Sigmoid colon (tissue), 7 donors: ENCODE measurements at places on chromosomes 11 and 22. TPM values are rescaled to one million over a fixed set of nuclear protein-coding genes. Genes with fewer than 3 reads are reported as not detected.

- no peaks in the 10 kb centered on the region for H3K4me1 ChIP-seq
- peak; percentile 57 for DNase-seq
- H3K36me3 ChIP-seq, result no peaks in the 10 kb centered on the region
- H3K4me3 ChIP-seq, result no peak within 1 kb of the TSS
- H3K27me3 ChIP-seq, result no peaks in the 10 kb centered on the region
Measured at GRCh38 chr11:60866911-60867870, at the start of gene ZP1. ZP1 (plus strand) TSS chr11:60867542; CDS start chr11:60867562, 20 bp downstream.

DNA sequence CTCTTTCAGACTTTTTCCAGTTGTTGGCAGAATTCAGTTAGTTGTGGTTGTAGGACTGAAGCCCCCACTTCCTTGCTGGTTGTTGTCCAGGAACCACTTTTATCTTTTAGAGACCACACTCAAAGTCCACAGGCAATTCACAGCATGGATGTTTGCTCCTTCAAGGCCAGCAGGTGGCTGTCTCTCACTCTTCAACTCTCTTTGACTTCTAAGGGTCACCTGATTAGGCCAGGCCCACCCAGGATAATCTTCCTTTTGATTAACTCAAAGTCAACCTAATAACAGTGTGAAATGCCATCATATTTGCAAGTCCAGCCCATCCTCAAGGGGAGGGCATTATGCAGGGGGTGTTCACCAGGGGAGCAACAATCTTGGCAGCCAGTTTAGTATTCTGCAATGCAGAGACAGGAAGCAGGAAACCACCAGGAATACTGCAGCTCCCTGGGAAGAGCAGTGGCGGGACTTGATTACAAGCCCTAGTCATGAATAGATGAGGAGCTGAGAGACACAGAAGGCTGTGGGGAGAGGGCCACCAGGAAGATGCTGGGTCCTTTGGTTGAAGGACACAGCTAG is 52.4 kb downstream of the LRRC74B start:
- no peaks in the 10 kb centered on the region for H3K36me3 ChIP-seq
- H3K27me3 ChIP-seq, result no peaks in the 10 kb centered on the region
- H3K4me3 ChIP-seq, result no peak overlapping the region
- H3K27ac ChIP-seq, result no peak overlapping the region
- H3K4me1 ChIP-seq, result peaks cover 6% of the 10 kb centered on the region
- no peak for DNase-seq

GRCh38 chr11:71096751-71097388 is 155.5 kb downstream of the SHANK2 start:
- no peaks in the 10 kb centered on the region for H3K4me1 ChIP-seq
- H3K4me3 ChIP-seq, result no peak overlapping the region
- no peak overlapping the region for H3K27ac ChIP-seq
- no peaks in the 10 kb centered on the region for H3K36me3 ChIP-seq
- H3K27me3 ChIP-seq, result no peaks in the 10 kb centered on the region

DNA sequence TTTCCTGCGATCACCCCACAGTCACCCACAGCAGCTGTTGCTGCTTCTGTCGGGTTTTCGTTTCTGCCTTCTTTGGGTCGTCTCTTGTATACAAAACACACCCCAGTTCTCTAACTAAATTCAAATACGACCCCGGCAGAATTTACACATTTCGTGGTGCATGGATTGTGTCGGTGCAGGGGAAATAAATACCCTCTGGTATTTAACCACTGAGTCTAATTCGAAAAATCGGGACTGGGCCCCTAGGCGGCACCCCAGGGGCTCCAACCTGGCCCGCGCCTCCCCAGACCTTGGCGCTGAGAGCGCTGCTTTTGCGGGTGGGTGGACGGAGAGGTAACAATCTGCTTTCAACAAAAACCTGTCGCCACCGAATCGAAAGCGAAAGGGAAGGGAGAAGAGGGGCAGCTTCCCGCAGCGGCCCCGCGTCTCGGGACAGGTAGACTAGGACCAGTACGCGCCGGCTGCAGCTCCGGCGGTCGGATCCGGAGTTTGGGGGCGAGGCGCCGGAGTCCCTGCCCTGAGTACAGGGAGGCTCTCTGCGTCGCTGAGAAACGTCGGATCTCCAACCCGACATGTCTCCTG is 4.4 kb downstream of the ALX4 start:
- peaks cover 42% of the 10 kb centered on the region for H3K4me1 ChIP-seq
- H3K4me3 ChIP-seq, result peak overlapping the region; percentile 46
- DNase-seq, result no peak
- no peak overlapping the region for H3K27ac ChIP-seq
- no peaks in the 10 kb centered on the region for H3K36me3 ChIP-seq

GRCh38 chr11:3149852-3150188 is 15.3 kb downstream of the OSBPL5 start:
- H3K4me3 ChIP-seq, result no peak overlapping the region
- no peak for DNase-seq

GRCh38 chr11:121892863-121893262 is 223.2 kb downstream of the BLID start:
- no peaks in the 10 kb centered on the region for H3K27me3 ChIP-seq
- no peak overlapping the region for H3K4me3 ChIP-seq
- no peak for DNase-seq

DNA sequence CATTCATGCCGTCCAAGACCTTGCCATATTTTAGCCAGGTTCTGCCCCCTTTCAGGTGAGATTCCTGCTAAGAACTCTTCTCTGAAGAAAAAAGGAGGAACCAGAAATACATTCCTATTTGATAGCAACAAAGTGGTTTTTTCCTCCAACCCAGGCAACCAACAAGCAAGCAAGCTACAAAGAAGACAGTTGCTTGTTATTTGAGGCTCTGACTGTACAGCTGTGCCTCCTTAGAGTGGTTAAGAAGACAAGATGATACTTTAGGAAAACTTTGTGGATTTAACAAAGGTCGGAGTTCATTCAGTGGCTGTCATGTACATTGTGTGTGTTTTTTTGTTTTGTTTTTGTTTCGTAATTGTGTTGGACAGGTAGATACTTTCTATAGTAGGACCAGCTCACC is 21.7 kb downstream of the TEAD1 start:
- no peaks in the 10 kb centered on the region for H3K36me3 ChIP-seq
- H3K27me3 ChIP-seq, result no peaks in the 10 kb centered on the region
- no peak overlapping the region for H3K4me3 ChIP-seq
- no peak for DNase-seq

- H3K4me1 ChIP-seq, result no peaks in the 10 kb centered on the region
- H3K36me3 ChIP-seq, result no peaks in the 10 kb centered on the region
- DNase-seq, result no peak
- no peaks in the 10 kb centered on the region for H3K27me3 ChIP-seq
Measured at GRCh38 chr11:79054636-79055035, 386.2 kb downstream of the TENM4 start.

The TKFC gene
- 12.0 TPM for total RNA-seq

The OR5T2 gene
- not detected for total RNA-seq
